ENCODE measurements at places on chromosomes 4 and X. TPM values are rescaled to one million over a fixed set of nuclear protein-coding genes. Genes with fewer than 3 reads are reported as not detected.

QRFPR gene
- total RNA-seq: not detected

BANK1 gene
- 1.1 TPM for total RNA-seq

EDNRA gene
- total RNA-seq: 0.58 TPM

CYP4V2 gene
- 7.0 TPM for total RNA-seq

TMEM175 gene
- total RNA-seq: 17.5 TPM

VAMP7 gene
- total RNA-seq: 19.7 TPM

- no peak overlapping the region for H3K27ac ChIP-seq
- H3K4me1 ChIP-seq: no peaks in the 10 kb centered on the region
- no peaks in the 10 kb centered on the region for H3K27me3 ChIP-seq
- no peak for DNase-seq
These were observed 16.7 kb upstream of the MCF2 start for GRCh38 chrX:139724626-139725025.

DNA sequence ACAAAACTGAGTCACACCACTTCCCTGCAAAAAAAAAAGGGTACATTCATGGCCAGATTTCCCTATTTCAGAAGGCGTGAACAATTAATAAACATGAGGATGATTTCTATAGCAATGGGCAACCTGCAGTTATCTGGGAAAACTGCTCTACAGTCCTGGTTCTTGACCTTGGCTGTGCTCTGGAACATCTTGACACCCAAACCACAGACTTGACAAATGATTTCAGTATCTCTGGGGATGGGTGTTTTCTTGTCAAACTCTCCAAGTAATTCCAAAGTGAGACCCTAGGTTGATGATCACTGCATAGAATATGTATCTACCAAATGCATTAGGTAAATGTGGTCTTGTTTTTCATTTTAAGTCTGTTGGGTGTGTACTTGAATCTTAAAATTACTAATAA, 2.0 kb downstream of the DAPP1 start:
- H3K4me3 ChIP-seq: no peak overlapping the region
- H3K4me1 ChIP-seq: peaks cover 7% of the 10 kb centered on the region
- DNase-seq: no peak
- H3K27me3 ChIP-seq: no peaks in the 10 kb centered on the region
- no peaks in the 10 kb centered on the region for H3K36me3 ChIP-seq

- H3K4me3 ChIP-seq: no peak overlapping the region
- no peaks in the 10 kb centered on the region for H3K27me3 ChIP-seq
- no peak overlapping the region for H3K27ac ChIP-seq
These were observed 456.0 kb upstream of the FAM241A start for GRCh38 chr4:111689214-111689613.

DNA sequence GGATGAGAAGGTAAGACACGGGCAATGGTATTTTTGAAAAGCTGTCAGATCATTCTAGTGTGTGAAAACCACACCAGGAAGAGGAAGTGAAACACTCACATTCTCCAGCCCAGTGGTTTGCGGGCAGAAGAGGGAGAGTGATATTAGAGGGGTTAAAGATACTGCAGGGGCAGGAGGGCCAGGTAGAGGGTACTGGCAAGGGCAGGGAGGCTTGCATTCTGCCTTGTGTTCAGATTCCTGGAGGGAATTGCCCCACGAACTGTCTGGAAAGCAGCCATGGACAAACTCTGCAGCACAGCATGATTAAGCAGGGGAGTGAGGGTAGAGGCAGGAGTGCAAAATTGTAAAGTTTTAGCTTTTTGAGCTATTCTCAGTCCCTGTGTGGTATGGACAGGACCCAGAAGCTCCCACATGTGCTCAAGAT, 30.9 kb downstream of the NIPAL1 start:
- peak; percentile 34 for DNase-seq
- no peak overlapping the region for H3K4me3 ChIP-seq
- H3K27me3 ChIP-seq: no peaks in the 10 kb centered on the region
- peaks cover 42% of the 10 kb centered on the region for H3K4me1 ChIP-seq
- H3K27ac ChIP-seq: peak overlapping the region; percentile 68

DNA sequence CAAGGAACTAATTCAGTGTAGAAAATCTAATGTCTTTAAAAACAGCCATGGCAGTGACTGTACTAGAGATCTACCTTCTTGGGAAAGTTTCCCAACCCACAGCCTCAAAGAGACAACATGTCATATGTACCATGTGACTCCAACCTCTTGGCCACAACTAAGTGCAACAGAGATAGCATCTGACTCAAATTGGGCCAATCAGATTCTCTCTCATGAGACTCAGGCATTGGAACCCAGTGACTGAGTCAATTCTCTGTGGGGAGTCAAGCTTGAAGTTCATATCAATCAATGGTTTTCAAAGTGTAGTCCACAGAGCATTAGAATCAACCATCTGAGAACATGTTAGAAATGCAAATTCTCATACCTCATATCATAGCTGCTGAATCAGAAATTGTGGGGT, 123.3 kb downstream of the MBNL3 start:
- no peak for DNase-seq
- H3K27ac ChIP-seq: no peak overlapping the region
- H3K4me3 ChIP-seq: no peak overlapping the region
- H3K4me1 ChIP-seq: no peaks in the 10 kb centered on the region
- H3K36me3 ChIP-seq: no peaks in the 10 kb centered on the region
- H3K27me3 ChIP-seq: no peaks in the 10 kb centered on the region

GRCh38 chrX:38987198-38987651, 186.0 kb downstream of the MID1IP1 start:
- H3K36me3 ChIP-seq: no peaks in the 10 kb centered on the region
- H3K27ac ChIP-seq: no peak overlapping the region
- no peaks in the 10 kb centered on the region for H3K4me1 ChIP-seq
- DNase-seq: no peak
- no peak overlapping the region for H3K4me3 ChIP-seq
- H3K27me3 ChIP-seq: no peaks in the 10 kb centered on the region
